Epithelial cell of umbilical artery (primary cell): ENCODE measurements at places on chromosomes 6 and 20. TPM values are rescaled to one million over a fixed set of nuclear protein-coding genes. Genes with fewer than 3 reads are reported as not detected.

Gene ZBP1
- total RNA-seq: not detected in 2 replicates

Gene FOXP4
- total RNA-seq: 1.9 and 2.9 TPM in 2 replicates

Gene SLC44A4
- 0.15 and 0.32 TPM in 2 replicates for total RNA-seq

Gene NDRG3
- 15.3 and 22.6 TPM in 2 replicates for total RNA-seq

Gene NOTCH4
- 42.4 and 52.3 TPM in 2 replicates for total RNA-seq

Gene HLA-DQA1
- total RNA-seq: not detected in 2 replicates

Gene MCHR2
- not detected in 2 replicates for total RNA-seq
